H9 (cell line): ENCODE measurements at places on chromosomes 12 and 14. TPM values are rescaled to one million over a fixed set of nuclear protein-coding genes. Genes with fewer than 3 reads are reported as not detected.
A peak's percentile ranks its signal among the peaks of the same experiment; 100 is the strongest.

DNA sequence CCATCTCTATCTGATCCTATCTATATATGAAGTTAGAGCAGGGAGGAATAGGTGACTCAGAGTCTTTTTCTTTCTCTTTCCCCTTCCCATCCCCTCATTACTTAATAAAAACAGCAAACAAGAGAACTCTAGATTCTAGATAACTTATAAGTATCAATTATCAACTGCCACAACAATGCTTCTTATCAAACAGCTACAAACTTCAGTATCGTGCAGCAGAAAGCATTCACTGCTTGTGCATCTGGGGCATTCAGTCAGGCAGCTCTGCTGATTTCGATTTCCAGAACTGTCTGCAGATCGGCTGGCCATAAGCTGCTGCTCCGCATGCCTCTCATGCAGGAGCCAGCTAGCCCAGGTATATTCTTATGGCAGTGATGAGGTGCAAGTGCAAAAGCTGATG, 19.4 kb downstream of the A2ML1 start:
- peaks cover 7% of the 10 kb centered on the region for H3K36me3 ChIP-seq
- H3K27me3 ChIP-seq, result no peaks in the 10 kb centered on the region
- peak; percentile 21 for DNase-seq
- H3K4me3 ChIP-seq, result no peak overlapping the region

DNA sequence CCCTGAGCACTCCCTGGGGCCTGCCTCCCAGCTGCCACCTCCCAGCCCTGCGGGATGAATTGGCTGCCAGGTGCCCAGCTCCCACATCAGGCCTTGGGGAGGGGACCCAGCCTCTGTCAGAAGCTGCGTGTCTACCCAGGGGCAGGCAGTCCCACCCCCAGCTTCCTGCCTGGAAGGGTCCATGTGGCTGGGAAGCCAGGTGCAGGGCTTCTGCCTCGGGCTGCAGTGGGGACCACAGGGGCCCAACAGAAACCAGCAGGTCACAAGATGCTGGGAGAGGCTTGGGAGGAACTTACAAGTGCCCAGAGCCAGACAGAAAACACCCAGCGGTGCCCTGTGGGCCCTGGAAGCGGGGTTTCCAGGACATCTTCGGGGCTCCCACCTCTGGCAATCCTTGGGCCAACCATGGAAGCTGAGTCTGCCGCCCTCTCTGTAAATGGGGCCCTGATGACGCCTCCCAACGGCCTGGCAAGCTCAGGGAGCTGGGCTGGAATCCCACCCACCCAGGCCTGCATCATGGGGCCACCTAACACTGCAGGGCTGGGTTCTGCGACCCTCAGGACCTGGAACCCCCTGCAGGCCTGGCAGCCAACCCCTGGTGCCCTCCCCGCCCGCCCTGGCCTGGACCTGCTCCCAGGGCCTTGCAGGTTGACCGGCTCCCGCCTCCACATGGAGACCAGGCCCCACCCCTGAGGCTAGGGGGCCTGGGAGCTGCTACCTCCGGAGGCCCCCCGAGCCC, 36.6 kb downstream of the CCNK start:
- no peak overlapping the region for H3K27ac ChIP-seq
- DNase-seq, result peak; percentile 24
- H3K4me1 ChIP-seq, result peaks cover 2% of the 10 kb centered on the region; the same call in 1 of the 2 replicates
- no peaks in the 10 kb centered on the region for H3K27me3 ChIP-seq
- peaks cover 6% of the 10 kb centered on the region; the same call in 1 of the 2 replicates for H3K36me3 ChIP-seq

Gene SIX6
- not detected in 2 replicates for total RNA-seq

Gene NRIP2
- total RNA-seq, result 0.15 TPM in 2 replicates

DNA sequence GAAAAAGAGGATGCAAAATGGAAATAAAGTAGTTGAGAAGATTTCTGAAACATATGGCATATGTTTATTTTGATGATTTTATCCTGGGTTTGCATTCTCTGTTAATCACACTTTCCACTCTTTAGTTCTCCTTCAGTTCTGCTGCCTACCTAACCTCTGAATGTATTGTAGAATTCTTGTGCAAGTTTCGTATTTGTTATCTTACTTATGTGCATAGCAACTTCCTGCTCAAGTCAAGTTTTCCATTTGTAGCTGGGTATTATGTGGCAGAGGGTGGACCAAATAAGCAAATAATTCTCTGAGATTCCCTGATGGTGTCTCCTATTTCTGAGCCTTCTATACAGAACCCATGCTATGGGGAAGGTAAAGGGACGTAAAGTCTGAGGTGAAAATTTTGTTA, 381.6 kb downstream of the FOXG1 start:
- DNase-seq, result no peak
- H3K4me3 ChIP-seq, result no peak overlapping the region
- H3K4me1 ChIP-seq, result no peaks in the 10 kb centered on the region
- H3K27me3 ChIP-seq, result no peaks in the 10 kb centered on the region
- H3K36me3 ChIP-seq, result peaks cover 17% of the 10 kb centered on the region

Gene PLEKHH1
- 26.9 and 35.3 TPM in 2 replicates for total RNA-seq

- H3K4me1 ChIP-seq, result no peaks in the 10 kb centered on the region
- peak; percentile 54 for DNase-seq
- no peaks in the 10 kb centered on the region for H3K27me3 ChIP-seq
- H3K4me3 ChIP-seq, result peak overlapping the region; percentile 74
- H3K36me3 ChIP-seq, result peaks cover 22% of the 10 kb centered on the region
These were observed 2.8 kb downstream of the PTPN21 start for GRCh38 chr14:88551980-88552431.

DNA sequence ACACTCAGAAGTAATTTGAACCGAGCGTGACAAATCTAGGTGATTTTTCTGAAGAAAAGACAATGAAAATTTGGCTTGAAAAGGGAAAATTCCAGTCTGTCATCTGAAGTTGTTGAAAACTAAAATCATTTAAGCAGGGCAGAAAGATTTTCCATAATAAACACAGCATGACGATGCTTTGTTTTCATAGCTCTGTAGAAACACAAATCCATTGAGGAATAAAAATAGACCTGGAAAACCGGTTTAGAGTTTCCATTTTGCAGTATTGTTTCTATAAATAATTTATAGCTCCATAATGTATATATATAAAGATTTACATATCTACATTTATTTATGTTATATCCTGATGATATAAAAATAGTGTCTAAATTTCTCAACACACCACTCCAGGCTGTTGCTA, 1918.5 kb upstream of the FLRT2 start:
- H3K36me3 ChIP-seq, result no peaks in the 10 kb centered on the region
- H3K4me1 ChIP-seq, result no peaks in the 10 kb centered on the region
- no peaks in the 10 kb centered on the region for H3K27me3 ChIP-seq
- DNase-seq, result no peak
- no peak overlapping the region for H3K4me3 ChIP-seq

Gene AQP2
- total RNA-seq, result not detected in 2 replicates

DNA sequence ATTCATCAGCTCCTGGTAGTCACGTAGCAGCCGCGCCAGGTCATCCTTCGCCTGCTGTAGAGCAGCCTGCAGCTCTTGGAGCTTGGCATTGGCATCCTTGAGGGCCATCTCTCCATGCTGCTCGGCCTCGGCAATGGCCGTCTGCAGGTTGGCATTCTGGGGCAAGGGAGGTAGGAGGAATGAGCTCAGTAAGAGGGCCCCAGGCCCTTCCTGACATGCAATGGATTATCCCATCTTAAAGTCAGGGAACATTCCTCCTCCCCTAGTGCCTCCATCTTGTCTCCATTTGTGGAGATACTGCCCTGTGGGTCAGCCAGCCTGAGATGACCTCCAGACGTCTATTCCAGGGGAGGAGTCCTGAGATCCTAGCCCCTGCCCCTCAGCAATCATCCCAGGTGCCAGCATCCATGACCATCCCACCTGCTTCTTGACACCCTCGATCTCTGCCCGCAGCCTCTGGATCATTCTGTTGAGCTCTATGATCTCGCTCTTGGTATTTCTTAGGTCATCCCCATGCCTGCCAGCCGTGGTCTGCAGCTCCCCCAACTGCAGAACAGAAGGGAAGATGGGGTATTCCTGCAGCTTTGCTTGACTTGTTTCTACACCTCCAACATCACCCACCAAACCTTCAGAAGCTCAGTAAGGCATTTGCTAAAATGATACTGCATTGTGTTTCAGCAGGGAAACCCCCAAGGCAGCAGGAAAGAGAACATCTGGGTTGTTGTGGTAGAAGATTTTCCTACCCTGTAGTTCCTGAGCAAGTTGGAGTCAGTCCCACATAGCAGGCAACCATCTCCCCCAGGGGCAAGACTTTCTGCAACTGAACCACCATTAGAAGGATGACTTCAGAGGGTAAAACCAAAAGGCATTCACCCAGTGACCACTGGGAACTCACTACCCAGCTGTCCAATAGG, 4.4 kb downstream of the KRT3 start:
- H3K4me3 ChIP-seq, result no peak overlapping the region
- DNase-seq, result no peak
- H3K4me1 ChIP-seq, result no peaks in the 10 kb centered on the region
- no peak overlapping the region for H3K27ac ChIP-seq
- H3K27me3 ChIP-seq, result no peaks in the 10 kb centered on the region
- H3K36me3 ChIP-seq, result no peaks in the 10 kb centered on the region

DNA sequence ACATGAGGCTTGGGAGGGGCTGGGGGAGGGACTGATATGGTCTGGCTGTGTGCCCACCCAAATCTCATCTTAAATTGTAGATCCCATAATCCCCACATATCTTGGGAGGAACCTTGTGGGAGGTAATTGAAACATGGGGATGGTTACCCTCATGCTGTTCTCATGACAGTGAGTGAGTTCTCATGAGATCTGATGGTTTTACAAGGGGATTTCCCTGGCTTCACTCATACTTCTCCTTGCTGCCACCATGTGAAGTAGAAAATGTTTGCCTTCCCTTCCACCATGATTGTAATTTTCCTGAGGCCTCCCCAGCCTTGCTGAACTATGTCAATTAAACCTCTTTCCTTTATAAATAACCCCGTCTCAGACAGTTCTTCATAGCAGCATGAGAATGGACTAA, 362.9 kb downstream of the PCNX1 start:
- no peak overlapping the region for H3K27ac ChIP-seq
- DNase-seq, result no peak
- no peaks in the 10 kb centered on the region for H3K27me3 ChIP-seq

- no peaks in the 10 kb centered on the region for H3K36me3 ChIP-seq
- DNase-seq, result no peak
- H3K4me3 ChIP-seq, result no peak overlapping the region
- H3K27me3 ChIP-seq, result no peaks in the 10 kb centered on the region; the same call in 1 of the 2 replicates
- H3K4me1 ChIP-seq, result peaks cover 7% of the 10 kb centered on the region
These were observed 110.6 kb downstream of the PRMT8 start for GRCh38 chr12:3601461-3602150.

Gene NEUROD4
- not detected in 2 replicates for total RNA-seq

DNA sequence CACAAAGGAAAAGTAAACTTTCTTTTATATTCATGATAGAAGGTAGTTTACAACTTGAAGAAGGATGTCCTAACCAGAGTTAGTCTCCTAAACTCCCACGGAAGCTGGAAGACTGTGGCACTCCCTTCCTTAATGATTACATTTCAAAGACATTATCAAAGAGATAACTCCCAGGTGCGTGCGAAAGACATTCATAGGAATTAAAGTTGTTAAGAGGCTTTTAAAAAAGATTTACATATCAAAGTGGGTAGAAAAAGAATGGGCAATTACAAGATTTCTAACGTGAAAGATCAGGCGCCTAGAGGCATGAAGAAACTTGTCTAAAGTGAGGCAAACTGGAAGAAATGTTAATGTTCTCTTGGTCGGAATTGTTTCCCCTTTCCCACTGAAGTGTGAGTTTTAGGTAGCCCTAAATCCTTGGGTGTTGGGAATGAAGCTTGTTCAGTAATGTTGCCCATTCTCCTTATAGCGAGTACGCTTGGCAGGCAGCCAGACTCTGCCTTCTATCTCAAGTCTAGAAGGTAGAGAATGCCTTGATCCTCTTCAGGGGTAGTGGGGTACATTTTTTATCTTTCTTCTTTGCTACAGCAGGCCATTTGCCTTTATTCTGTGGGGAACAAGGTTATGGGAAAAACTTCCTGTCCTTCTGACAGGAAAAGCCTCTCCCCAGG, 642.0 kb downstream of the SLC6A15 start:
- peaks cover 4% of the 10 kb centered on the region; the same call in 1 of the 2 replicates for H3K27me3 ChIP-seq
- H3K4me3 ChIP-seq, result no peak overlapping the region
- H3K36me3 ChIP-seq, result no peaks in the 10 kb centered on the region

GRCh38 chr12:46585854-46586621, 213.5 kb upstream of the SLC38A2 start:
- H3K4me1 ChIP-seq, result no peaks in the 10 kb centered on the region; the same call in 1 of the 2 replicates
- DNase-seq, result peak; percentile 85
- H3K36me3 ChIP-seq, result peaks cover 39% of the 10 kb centered on the region
- H3K27ac ChIP-seq, result no peak overlapping the region
- no peaks in the 10 kb centered on the region for H3K27me3 ChIP-seq

GRCh38 chr14:23571701-23572523, 4.3 kb upstream of the AP1G2 start:
- H3K4me1 ChIP-seq, result peaks cover 6% of the 10 kb centered on the region; the same call in 1 of the 2 replicates
- peak overlapping the region; percentile 51; the same call in 2 of the 3 replicates for H3K4me3 ChIP-seq
- peaks cover 6% of the 10 kb centered on the region; the same call in 1 of the 2 replicates for H3K27me3 ChIP-seq
- DNase-seq, result no peak
- peaks cover 30% of the 10 kb centered on the region for H3K36me3 ChIP-seq

Gene CCDC38
- not detected in 2 replicates for total RNA-seq

DNA sequence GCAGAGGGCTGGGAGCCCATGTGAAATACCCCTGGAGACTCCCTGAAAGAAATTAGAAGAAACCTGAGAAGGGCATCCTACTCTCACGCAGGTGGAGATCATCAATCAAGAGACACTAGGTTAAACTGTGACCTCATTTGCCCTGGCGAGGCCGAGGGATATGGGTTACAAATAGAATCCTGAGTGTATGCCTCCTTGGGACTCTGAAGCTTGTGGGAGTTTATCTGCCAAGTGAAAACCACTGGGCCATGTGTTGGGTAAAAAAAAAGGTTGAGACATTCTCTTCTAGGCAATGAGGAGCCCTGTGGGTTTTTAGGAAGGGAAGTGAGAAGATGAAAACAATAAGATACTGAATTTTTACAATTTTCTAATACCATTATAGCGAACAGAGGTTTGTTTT, 160.7 kb upstream of the ARID2 start:
- H3K36me3 ChIP-seq, result no peaks in the 10 kb centered on the region
- H3K4me1 ChIP-seq, result no peaks in the 10 kb centered on the region
- no peaks in the 10 kb centered on the region for H3K27me3 ChIP-seq
- no peak for DNase-seq
- no peak overlapping the region for H3K27ac ChIP-seq

Gene G2E3
- 49.2 and 53.8 TPM in 2 replicates for total RNA-seq

GRCh38 chr12:51076236-51076930, 7.0 kb downstream of the CSRNP2 start:
- DNase-seq, result no peak
- no peak overlapping the region for H3K4me3 ChIP-seq
- H3K36me3 ChIP-seq, result peaks cover 54% of the 10 kb centered on the region
- no peaks in the 10 kb centered on the region for H3K27me3 ChIP-seq
- H3K27ac ChIP-seq, result no peak overlapping the region
- no peaks in the 10 kb centered on the region for H3K4me1 ChIP-seq

Gene SLC6A15
- total RNA-seq, result 12.9 and 16.7 TPM in 2 replicates

Gene KRT4
- total RNA-seq, result not detected in 2 replicates

Gene AICDA
- 0.22 TPM in 1 of 2 replicates, not detected in the other for total RNA-seq

Gene COL2A1
- total RNA-seq, result 10.8 and 11.4 TPM in 2 replicates

Gene OVCH1
- not detected in 2 replicates for total RNA-seq

Gene NOVA1
- total RNA-seq, result 11.4 and 13.8 TPM in 2 replicates

GRCh38 chr12:79934281-79935020, 446 bp downstream of the PPP1R12A start:
- DNase-seq, result peak; percentile 71
- H3K27me3 ChIP-seq, result no peaks in the 10 kb centered on the region
- peak overlapping the region; percentile 100 for H3K4me3 ChIP-seq
- no peaks in the 10 kb centered on the region for H3K36me3 ChIP-seq

GRCh38 chr12:127149226-127149964, 1117.6 kb upstream of the TMEM132C start:
- no peak for DNase-seq
- H3K27me3 ChIP-seq, result no peaks in the 10 kb centered on the region
- H3K4me3 ChIP-seq, result no peak overlapping the region
- no peaks in the 10 kb centered on the region; the same call in none of the 2 replicates for H3K36me3 ChIP-seq
